WTC11 (cell line): ENCODE measurements at places on chromosomes 11 and 22.

DNA sequence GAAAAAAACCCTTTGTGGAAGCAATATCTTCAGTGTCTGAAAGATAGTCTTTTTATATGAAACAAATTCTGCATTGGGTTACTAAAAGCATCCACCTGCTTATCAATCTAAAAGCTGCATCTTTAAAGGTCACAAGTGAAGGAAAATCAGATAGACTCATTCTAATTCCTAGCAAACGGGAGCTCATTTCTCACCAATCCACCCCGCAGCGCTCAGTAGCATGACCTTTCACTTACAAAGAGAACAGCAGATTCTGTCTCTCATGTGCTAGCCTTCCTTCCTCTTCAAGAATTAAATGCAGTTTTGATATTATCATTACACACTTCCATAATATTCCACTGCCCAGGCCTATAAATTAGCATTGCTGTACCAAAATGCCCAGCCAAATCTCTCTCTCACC lies 212.9 kb downstream of the CADM1 start:
- no peak for DNase-seq

- no peak for DNase-seq
Observed at GRCh38 chr11:96472085-96472484, 82.3 kb downstream of the JRKL start.

- no peak for DNase-seq
Observed at GRCh38 chr11:103947546-103947919, 88.9 kb upstream of the DDI1 start.

DNA sequence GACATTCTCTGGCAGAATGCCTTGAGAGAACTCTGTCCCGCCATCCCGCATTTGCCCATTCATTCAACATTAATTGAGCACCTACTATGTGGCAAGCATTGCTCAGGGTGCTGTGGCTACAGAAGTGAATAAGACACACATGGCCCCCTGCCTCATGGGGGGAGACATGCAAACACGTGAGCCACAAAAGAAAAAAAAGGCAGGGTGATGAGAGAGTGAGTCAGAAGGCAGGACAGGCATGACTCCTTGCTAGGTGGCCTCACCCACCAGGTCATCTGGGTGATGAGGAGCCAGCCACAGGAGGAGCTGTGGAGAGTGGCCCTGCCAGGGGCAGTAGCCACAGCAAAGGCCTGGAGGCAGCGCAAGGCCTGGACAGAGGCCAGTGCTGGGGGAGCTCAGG lies 4.9 kb downstream of the CHRM4 start:
- DNase-seq, result no peak
